NCI-H226 (cell line): ENCODE measurements at places on chromosomes 6 and 20.

- DNase-seq, result no peak
These were observed 82.4 kb upstream of the FAM184A start for GRCh38 chr6:119160911-119161310.

- DNase-seq, result no peak
These were observed 47.5 kb downstream of the DLL1 start for GRCh38 chr6:170243386-170243785.

GRCh38 chr6:139030228-139030963, 1.9 kb downstream of the ABRACL start:
- no peak for DNase-seq

DNA sequence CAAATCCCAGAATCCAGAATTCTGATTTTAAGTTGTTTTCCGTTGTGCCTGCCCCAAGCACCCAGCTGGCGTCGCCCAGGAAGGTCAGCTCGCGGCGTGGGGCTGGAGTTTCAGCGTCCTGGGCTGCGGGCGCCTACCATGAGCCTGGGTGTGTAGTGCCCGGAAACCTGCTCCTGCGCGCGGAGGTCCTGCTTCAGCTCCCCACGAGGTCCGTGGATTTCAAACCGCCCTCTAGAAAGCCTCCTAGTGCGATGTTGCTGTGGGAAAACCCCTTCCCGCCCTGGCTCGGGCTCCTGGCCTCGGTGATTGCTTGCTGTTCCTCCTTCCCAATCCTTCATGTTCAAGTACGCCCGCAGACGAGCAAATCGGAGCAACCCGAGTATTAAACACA, 51.3 kb upstream of the NRN1 start:
- DNase-seq, result no peak

- DNase-seq, result no peak
These were observed 41.2 kb upstream of the PDE10A start for GRCh38 chr6:165704045-165704748.

GRCh38 chr6:149065658-149066556, 251.6 kb upstream of the TAB2 start:
- no peak for DNase-seq
